ENCODE measurements at places on chromosomes 3 and 15. TPM values are rescaled to one million over a fixed set of nuclear protein-coding genes. Genes with fewer than 3 reads are reported as not detected.

DNA sequence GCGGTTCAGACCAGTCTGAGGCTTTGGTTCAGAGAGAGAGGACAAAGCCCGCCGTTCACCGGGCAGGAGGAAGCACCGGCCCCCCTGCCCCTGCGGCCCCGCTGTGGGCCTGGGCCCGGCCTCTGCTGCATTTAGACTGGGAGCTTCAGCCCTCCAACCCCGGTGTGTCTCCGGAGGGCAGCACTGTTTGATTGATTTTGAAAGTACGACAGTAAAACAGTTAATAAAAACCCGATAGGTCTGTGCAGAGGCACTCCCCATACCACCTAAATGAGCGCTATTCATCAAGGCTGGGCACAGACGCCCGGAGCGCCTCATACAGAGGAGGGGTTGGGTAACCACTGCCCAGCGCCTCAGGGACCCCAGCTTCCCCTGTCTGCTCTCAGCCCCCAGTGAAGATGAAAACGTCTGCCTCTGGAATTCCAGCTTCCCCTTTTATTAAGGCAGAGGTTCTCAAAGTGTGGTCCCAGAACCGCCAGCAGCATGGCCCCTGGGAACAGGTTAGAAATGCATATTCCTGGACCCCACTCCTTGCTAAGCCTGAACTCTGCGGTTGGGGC lies 256.7 kb upstream of the TLE3 start:
- no peak for DNase-seq

The ITGA11 gene
- total RNA-seq, result 6.0 TPM

The FETUB gene
- not detected for total RNA-seq

- DNase-seq, result no peak
Measured at GRCh38 chr15:94028809-94029208, 202.6 kb upstream of the MCTP2 start.

The RTP1 gene
- total RNA-seq, result not detected

The SIDT1 gene
- total RNA-seq, result not detected

GRCh38 chr3:45440562-45440961 lies 52.2 kb downstream of the LARS2 start:
- DNase-seq, result no peak

The COL8A1 gene
- total RNA-seq, result 98.6 TPM

GRCh38 chr3:143295201-143296080 lies 175.9 kb downstream of the CHST2 start:
- DNase-seq, result no peak
